Thoracic aorta (tissue), 2 donors: ENCODE measurements at places on chromosomes 6 and 20.
A peak's percentile ranks its signal among the peaks of the same experiment; 100 is the strongest.

GRCh38 chr20:42735539-42735938, 454.2 kb downstream of the PTPRT start:
- DNase-seq = no peak

DNA sequence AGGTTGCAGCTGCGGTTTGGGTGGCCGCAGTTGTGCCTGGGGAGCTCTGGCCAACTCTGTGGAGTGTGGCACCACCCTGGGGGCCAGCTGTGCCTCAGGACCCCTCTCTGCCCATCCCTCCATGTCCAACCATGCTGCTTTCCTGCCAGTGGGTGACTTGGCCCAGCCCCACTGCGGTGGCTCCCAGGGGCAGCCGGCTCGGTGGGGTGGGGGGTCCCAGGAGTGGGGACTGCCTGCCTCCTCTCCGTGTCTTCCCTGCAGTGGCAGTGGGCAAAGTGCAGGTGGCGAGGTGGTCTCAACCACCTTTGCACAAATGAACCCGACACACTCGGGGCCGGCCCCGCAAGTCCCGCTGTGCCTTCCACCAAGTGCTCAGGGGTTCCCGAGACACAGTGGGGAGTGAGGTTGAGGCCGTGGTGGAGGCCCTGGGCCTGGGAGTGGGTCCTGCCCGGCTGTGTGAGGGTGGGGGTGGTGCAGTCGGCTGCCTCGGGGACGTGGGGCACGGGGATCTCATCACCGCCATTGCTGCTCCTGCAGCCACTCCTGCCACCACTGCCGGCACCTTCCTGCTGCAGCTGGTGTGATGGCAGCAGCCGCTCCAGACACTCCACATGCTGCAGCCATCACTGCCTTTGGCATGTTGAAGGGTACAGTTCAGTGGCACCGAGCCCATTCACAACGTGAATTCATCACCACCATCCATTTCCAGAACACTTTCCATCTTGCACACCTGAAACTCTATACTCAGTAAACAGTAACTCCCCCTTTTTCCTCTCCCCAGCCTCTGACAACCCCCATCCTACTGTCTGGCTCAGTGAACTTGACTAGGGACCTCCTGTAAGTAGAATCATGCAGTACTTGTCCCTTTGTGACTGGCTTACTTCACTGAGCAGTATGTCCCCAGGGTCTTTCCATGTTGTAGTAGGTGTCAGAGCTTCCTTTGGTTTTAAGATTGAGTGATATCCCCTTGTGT, 10.7 kb upstream of the SLCO4A1 start:
- DNase-seq = no peak

DNA sequence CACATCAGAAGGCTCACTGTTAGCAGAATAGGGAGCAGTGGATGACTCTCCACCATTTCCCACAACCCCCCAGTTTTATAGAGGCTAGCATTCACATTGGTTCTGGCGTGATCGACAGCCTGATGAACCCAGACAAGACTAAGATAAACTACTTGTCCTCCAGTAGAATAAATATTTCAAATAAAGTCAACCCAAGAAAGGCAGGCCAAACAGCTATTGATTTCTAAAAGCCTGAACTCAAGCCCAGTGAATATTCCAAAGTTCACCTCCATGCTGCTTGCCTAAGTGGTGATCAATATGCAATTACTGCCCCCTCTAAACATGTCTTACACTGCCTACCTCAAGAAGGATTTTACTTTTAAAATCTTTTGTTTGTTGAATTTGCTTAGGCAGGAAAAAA, 104.5 kb downstream of the CTNNBL1 start:
- no peak for DNase-seq

- no peak for DNase-seq
Measured at GRCh38 chr6:29789176-29789575, 38.4 kb upstream of the HLA-G start.

- no peak for DNase-seq
Measured at GRCh38 chr6:110351986-110352385, 6.2 kb downstream of the METTL24 start.

GRCh38 chr6:90253631-90254030, 43.0 kb downstream of the BACH2 start:
- no peak for DNase-seq

DNA sequence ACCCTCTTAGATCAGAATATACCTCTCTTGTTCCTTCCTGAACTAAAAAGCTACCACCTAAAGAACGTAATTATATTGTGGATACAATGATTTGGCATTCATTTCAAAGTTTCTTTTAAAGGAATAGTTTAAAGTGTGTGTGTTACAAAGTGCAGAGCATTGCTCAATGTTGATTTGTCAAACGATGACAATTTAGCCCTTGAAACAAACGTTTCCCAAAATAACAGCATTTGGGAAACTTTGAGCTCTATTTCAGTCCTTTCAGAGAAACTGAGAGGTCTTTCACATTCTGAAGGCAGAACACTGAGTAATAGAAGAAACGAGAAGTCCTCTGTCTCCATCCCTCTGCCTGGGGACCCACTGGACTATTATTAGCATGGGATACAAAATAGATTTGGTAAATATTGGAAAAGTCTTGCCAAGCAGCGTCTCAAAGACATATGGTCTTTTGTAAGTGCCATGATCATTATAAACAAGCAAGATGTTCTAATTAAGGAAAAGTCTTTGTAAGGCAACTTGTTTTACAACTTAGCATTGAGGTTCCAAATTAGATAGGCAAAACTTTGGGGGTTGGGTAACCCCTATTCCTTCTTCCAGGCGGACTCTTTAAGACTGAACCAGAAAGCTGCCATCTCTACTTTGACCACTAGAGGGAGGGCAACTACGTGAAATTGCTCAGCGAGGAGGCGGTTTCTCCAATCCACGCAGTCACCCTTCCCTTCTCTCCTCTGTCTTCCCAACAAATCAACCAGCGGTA, 208.8 kb downstream of the RNF144B start:
- DNase-seq = peak; percentile 28

DNA sequence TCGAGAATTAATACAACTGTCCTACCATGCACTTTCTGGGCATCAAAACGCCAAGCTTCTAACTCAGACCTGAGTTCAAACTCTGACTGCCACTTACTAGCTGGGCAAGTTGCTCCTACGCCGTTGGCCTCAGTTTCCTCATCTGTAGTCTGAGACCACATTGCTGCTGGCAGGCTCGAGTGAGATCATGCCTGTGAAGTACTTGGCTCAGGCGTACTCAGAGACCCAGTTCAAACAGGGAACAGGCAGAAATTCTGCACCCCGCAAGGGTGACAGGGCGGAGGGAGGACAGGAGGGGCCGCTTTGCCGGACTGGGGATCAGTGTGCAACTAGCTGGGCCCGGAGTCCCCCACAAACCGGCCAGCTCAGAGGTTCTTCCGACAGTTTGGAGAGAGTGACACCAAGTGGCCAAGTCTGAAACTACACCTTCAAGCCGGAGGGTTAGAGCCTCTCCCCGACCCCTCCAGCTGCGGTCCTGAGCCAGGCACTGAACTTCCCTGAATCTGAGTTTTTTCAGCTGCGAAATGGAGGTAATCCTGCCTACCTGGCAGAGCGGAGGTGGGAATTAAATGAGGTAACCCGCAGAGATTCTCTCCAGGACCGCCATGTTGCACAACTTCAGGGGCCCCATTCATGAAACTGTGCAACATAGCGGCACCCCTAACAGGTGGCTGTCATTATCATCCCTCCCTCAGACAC, 46.0 kb upstream of the PTPN1 start:
- DNase-seq = no peak

DNA sequence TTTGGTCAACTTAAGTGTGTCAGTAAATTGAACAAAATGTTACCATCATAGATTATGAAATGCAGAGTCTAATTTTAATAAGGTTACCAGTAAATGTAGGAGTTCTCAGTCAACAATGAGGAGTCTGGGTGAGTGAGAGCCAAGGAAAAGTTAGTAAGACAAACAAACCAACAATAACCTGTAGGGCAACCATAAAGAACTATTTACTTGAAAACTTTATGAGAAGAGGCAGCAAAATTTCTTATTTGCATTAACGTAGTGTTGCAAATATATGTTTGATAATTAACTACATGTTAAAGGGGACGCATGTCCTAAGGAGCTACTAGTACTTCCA, 131.1 kb upstream of the SOX4 start:
- no peak for DNase-seq

- no peak for DNase-seq
Measured at GRCh38 chr20:64269604-64270411, 14.3 kb downstream of the PCMTD2 start.

GRCh38 chr6:93059911-93060310, 359.4 kb downstream of the EPHA7 start:
- DNase-seq = no peak

- no peak for DNase-seq
Measured at GRCh38 chr6:69791065-69791471, 5.7 kb downstream of the LMBRD1 start.

DNA sequence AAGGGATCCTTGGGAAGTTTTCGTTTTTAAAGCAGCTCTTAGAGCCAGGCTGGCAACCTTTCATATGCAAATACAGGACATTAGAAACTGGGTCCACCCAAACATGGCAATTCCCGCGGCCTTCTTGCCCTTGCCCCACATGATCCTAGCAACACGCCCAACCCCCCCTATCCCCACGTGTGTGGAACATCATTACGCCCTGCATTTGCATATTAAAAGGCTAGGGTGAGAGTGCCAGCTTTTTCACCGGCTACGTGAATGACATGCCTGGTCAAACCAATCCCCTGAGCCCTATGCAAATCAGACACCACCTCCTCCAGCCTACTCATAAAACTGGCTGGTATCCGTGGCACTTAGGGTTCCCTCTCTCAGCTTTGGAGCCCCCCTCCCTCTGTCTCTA, 88.1 kb downstream of the TNFRSF21 start:
- no peak for DNase-seq
